ENCODE measurements at places on chromosomes 13 and 19.

- no peak for DNase-seq
Observed at GRCh38 chr13:100596516-100596915, 7.9 kb upstream of the GGACT start.

GRCh38 chr13:44837250-44837649, 152.0 kb downstream of the NUFIP1 start:
- DNase-seq = no peak

- DNase-seq = no peak
Observed at GRCh38 chr13:78981913-78982312, 323.0 kb upstream of the OBI1 start.

DNA sequence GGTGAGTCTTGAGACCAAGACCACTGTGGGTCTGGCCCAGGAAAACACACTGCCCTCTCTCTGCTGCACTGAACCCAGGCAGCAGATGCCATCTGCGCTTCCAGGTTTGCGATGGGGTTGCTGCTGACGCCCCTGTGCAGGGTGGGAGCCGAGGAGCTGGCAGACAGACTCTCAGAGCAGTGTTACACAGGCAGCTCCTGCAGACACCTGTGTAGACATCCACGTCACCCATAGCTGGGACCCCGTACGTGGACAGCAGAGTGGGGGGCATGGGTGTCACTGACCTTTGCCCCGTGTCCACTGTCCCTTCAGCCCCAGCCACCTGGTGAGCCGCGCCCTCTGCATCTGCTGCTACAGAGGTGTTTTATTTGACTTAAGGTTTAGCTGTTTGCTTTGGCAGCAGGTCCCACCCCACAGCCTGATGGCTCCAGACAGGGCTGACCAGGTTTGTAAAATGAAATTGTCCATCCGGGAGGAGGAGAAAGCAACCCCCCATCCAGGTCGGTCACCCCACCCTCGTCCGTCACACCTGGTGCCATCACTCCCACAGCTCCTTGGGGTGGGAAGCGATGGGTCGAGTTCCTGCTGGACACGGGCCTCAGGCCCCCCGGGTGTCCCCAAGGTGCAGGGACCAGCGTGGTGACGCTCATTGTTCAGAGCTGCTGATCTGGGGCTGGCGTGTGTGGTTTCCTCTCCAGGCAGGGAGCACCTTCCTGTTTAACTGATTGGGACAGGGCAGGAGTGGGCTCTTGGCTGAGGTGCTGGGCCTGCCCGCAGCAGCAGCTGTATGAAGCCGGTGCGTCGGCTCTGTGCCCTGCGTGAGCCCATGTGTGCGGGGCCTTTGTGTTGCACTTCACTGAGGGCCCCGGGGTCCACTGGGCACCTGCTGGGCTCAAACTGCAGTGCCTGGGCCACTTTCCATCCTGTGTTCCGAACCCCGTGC, 28.4 kb downstream of the MCF2L start:
- no peak for DNase-seq
